ENCODE measurements at places on chromosomes 6 and 20.

GRCh38 chr20:31606804-31607639 lies 1.9 kb downstream of the ID1 start:
- DNase-seq, result no peak

- no peak for DNase-seq
Observed at GRCh38 chr6:84150705-84151104, 76.7 kb downstream of the CEP162 start.

- DNase-seq, result no peak
Observed at GRCh38 chr6:167157863-167158262, at the start of gene GPR31. Gene GPR31, minus strand, starts transcription at chr6:167157980. Its CDS starts 149 bp downstream, at chr6:167157831.

DNA sequence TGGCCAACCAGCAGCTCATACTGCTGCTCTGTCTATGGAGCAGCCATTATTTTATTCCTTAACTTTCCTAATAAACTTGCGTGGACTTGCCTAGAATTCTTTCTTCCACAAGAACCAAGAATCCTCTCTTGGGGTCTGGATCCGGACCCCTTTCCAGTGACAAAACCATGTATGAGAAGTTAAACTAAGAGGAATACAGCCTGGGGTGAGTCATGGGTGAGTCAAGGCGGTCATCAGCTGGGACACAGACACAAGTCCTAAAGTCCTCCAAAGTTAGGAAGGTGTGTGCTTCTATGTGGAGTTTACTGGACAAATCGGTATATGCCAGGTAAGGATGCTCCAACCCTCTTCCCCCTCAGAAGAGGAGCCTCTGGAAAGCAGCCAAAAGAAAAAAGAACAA lies 690.0 kb upstream of the CHD6 start:
- no peak for DNase-seq

GRCh38 chr6:31356216-31356945 lies 598 bp downstream of the HLA-B start:
- peak; percentile 25 for DNase-seq

DNA sequence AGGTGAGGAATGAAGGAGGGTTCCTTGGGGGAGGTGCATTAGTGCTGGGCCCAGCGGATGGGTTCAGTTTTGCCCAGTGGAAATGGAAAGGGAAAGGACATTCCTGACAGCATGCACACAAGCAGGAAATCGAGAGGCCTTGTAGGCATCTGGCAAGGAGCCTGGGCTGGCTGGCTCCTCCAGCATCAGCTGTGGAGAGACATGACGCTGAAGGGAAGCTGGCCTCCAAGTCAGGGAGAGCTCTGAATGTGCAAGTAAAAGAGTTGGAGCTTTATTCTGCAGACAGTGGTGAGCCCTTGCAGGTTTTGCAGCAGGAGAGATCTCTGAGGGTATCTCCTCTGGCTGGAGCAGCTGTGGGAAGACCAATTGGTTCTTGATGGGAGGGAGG lies 154.3 kb downstream of the MRPL14 start:
- DNase-seq, result no peak

DNA sequence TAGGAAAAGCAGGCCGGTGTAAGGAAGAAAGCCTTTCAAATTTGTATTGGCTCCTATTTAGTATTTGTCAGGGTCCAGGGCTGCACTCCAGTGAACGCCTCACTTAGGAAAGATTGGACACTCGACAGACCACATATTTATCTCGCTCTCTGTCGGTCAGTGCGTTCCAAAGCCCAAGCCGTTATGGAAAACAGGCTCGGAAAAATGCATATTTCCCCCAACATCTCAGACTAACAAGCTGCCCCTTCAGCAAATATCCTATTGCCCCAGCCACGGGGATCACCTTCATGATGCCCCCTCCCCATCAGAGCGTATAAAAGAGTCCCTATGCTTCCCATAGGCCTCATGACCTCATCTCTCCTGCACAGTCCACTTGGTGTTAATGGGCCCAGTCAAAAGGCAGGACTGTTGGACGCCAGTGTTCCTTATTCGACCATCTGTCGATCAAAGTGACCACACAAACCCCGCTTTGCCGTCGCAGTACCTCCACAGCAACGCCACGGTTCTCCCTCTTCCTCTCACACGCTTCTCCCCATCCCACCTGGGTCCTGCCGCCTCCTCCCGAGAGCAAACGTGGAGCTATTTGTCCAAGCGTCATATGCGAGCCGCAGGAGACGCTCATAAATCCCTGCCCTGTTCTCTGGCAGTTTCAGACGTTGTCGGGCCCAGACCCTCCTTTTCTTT lies 63.3 kb downstream of the NPEPL1 start:
- no peak for DNase-seq

GRCh38 chr6:135506270-135506997 lies 8.9 kb upstream of the AHI1 start:
- DNase-seq, result no peak

- DNase-seq, result no peak
Observed at GRCh38 chr6:87945966-87946365, 101.7 kb upstream of the SPACA1 start.

DNA sequence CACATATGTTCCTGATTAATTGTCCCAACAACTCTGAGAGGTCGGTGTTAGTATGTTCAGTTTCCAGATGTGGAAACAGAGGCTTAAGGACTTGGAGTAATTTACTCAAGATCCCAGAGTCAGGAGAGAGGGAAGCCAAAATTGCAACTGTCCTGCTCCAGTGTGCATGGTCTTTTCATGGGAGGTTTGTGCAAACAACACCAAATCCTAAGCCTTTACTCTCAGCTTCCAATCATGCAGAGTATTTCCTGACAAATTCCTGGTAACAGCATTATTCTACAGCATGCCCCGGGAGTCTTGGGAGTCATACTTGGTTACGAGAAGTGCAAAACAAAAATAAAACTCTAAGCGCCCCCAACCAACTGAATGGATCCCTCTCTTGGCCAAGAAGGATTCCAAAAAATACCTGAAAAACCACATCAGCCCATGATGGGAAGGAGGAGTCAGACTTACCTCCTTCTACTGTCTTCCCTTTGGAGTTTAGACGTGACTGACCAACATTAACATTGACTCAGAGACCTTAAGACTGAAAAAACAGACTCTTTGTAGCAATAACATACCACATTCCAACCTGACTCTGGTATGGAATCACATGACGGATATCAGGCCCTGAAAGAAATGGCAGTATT lies 30.8 kb upstream of the PPP1R3G start:
- DNase-seq, result no peak

Data from T-helper 9 cell (primary cell).